ENCODE measurements at places on chromosomes 1 and 21.

GRCh38 chr1:183199304-183199703 lies 13.2 kb downstream of the LAMC2 start:
- DNase-seq, result no peak

GRCh38 chr1:32448773-32449456 lies 16.0 kb upstream of the ZBTB8B start:
- no peak for DNase-seq

DNA sequence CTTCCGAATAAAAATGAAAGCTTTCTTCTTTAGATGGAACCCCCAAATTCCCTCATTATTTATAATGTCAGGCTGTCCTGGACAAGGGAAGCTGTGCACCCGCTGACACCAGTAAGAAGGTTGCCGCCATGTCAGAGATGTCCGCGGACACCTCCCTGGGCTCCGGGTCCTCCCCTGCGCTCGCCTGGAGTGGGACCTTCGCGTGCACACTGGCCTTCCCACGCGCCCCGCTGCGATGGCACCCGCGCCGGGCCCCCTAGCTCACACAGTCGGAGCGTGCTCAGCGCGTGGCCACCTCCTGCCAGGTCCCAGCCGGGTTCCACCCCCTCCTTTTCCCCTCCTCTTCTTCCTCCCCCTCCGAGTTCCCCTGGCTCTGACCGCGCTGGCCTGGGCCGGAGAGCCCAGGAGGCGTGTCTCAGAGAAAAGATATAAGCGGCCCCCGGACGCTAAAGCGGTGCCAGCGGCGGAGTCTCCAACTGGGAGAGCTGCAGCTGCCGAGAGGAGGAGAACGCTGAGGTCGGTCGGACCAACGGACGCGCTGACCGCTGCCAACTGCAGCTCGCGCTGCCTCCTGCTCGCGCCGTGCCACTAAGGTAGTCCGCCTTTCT lies at the start of gene G0S2:
TSS of gene G0S2 (plus strand) at position 456 of the 608 bp plus-strand sequence. CDS start 273 bp downstream, outside the sequence.
- DNase-seq, result no peak

- DNase-seq, result no peak
Observed at GRCh38 chr1:228279011-228279721, 71.3 kb downstream of the OBSCN start.

DNA sequence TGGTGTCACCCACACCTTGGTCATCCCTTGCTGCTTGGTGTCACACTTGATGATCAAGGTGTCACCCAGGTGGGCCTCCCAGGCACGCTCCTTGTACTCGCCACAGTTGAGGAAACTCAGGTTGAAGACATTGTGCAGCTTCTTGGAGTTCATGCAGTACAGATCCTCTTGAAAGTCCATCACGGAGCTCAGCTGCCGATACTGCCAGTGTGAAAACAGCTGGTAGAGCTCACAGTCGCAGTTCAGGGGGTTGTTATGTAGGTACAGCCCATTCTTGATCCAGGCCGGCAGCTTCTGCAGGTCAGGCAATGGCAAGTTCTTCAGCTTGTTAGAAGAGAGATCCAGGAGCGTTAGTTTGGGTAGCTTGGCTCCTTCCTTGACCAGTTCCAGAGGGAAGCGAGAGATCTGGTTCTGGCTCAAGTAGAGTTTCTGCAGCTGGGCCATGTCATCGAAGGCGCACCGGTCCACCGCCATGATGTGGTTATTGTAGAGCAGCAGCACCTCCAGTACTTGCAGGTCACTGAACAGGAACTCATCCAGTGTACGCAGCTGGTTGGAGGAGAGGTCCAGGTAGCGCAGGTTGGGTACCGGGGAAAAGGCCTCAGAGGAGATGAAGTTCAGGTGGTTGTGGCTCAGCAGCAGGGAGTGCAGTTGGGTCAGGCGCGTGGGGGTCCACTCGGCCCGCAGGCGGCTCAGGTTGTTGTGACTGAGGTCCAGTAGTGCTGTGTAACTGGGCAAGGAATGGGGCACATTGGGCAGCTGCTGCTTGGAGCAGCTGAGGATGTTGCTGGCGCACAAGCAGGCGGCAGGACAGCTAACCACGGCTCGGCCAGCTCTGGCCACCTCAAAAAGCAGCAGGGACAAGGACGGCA lies 1.3 kb downstream of the AMIGO1 start:
- DNase-seq, result no peak

DNA sequence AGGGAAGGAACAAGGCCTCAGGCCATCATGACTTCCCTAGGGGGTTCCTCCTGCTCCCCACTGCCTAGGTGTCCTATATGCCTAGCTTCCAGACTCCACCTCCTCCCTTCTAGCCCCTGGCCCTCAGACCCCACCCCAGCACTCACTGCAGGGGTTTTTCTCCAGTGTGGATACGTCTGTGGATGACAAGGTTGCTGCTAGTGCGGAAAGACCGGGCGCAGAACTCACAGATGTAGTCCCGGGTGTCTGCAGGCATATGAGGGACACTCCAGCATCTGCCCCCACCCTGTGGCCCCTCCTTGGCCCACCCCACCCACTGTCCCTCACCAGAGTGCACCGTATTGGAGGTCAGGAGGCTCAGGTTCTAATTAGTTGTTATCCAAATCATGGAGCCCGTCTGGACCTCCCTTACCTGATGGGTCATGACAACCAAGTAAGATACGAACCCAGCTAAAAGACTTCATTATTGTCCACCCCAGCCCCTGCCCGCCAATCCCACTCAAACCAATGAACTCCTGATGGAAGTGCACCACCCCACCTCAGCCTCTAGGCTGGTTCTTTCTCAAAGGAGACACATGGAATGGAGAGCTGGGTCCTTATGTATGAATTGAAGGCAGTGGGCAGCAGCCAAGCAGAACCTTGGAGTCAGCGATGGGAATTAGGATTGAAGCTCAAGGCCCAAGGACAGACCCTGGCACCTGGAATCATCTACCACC lies 8.2 kb downstream of the ZNF692 start:
- no peak for DNase-seq

DNA sequence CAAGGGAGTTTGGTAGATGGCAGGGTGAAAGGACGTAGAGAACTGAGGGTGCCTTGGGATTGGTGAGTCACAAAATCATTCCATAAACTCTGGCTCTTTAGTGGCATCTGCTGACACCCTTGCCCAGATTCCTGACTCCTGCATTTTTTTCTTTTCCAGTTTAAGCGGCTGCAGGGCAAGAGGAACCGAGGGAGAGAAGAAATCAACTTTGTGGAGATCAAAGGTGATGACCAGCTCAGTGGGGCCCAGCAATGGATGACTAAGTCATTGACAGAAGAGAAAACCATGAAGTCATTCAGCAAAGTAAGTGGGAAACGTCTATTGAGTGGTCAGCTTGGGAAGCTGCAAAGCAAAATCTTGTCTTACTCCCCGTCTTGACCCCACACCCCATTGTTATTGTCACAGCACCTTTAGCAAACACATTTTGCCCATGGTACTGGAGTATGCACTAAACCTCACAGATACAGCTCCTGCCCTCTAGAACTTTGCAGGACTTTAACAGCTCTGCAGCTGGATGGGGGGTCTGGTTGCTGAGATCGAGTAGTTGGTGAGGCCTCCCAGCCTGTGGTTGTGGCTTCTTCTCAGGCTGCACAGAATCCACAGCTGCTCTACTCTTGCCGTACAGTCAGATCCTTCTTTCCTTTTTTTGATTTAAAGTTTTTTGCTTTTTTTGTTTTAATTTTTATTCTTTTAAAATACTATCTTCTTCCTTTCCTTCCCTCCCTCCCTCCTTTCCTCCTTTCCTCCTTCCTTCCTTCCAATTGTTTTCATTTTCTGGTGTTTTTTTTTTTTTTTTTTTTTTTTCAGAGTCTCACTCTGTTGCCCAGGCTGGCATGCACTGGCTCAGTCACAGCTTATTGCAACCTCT lies 21.9 kb downstream of the SH2D2A start:
- DNase-seq, result no peak

DNA sequence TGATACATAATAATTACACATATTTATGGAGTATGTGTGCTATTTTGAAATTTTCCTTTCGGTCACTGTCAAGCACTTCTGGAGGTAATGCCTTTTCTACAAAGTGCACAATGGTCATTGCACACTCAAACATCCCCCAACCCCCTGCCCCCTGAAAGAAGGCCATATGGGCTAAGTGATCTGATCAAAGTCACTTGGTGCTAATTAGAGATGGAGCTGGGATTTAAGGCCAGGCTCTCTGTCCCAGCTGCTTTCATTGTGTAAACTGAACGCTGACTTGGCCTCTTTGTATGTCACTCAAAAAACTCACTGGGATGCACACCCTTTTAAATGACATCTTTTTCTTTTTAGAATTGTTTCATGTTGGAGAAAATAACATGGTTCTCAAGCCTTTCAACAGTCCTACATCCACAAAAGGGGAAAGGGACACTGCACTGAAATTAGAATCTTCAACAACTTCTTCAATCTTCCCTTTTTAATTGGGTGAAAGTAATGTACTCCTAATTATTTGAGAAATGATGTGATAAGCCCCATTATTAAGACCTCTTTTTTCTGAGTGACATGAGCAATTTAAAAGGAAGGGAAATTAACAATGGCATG lies 149.2 kb downstream of the ST6GALNAC5 start:
- peak; percentile 67 for DNase-seq

- peak; percentile 88 for DNase-seq
Observed at GRCh38 chr21:46394595-46395104, 64.0 kb upstream of the DIP2A start.

GRCh38 chr1:210328032-210328745 lies 513 bp upstream of the HHAT start:
- peak; percentile 62 for DNase-seq

GRCh38 chr1:58345215-58346035 lies 201.1 kb downstream of the OMA1 start:
- no peak for DNase-seq

GRCh38 chr1:47712596-47713299 lies 274.9 kb downstream of the FOXD2 start:
- DNase-seq, result no peak

DNA sequence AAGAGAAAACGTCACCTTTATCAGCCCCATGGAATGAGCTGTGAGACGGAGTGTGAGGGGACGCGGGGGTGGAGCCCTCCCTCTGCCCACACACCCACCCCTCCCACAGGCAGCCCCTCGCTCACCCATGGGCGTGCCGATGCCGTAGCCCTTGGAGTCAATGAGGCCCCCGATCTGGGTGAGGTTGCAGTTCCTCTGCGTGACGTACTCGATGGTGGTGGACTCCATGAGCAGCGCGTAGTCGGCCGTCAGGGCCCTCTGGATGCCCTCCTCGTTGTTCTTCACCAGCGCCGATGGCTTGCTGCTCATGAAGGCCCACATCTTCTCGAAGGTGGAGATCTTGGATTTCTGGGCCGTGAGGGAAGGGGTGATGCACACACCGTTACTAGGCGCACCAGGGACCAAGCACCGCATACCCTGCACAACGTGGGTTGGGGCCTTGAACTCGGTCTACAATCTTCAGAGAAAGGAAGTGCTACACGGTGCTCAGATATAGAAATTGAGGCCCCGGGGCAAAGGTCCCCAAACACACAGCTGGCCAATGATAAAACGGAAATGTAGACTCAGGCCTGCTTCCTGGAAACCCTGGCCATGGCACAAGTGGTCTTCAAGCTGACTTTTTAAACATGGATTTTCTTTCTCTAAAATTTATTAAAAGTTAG lies 228.2 kb downstream of the GRIK3 start:
- no peak for DNase-seq

DNA sequence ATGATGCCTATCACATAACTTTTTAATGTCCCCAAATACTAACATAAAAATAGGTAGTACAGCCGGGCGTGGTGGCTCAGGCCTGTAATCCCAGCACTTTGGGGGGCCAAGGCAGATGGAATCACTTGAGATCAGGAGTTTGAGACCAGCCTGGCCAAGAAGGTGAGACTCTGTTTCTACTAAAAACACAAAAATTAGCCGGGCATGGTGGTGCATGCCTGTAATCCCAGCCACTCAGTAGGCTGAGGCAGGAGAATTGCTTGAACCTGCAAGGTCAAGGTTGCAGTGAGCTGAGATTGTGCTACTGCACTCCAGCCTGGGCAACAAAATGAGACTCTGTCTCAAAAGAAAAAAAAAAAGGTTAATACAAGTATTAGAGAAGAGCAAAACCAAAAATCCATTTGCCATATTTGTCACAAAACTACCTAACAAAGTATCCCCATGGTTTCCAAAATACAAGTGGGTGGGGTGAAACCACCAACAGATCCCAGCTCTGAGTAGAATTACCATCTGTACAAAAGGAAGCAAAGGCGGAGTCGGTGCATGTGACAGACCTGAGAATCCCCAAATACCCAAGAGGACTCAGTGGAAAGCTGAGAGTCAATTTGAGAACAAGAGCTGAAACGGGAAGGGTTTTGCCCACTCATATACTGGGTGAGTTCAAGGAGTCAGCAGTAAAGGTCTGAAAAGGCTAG lies 113.2 kb downstream of the TOMM20 start:
- DNase-seq, result peak; percentile 69

DNA sequence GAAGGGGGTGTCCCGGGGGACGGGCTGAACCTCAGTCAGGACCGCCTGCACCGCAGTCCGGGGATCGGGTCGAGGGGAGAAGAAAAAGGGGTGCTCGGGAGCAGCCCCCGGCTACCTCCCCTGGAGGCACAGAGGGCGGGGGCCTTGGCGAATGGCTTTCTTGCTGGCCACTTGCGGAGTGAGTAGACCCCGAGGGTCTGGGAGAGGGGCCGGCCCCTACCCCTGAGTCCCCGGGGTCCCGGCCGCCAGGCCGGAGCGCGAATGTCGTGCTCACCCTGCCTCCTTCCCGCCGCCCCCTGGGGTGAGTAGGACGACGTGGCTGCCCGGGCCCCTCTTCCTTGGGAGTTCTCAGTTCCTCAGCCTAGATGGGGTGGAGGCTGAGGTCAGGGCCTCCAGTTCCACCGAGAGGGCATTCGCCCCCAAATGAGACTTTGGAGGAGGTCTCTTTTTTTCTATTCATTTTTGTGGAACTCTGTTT lies 113.0 kb downstream of the OSBPL9 start:
- no peak for DNase-seq

- DNase-seq, result peak; percentile 99
Observed at GRCh38 chr1:36968730-36969129, 65.6 kb downstream of the GRIK3 start.

DNA sequence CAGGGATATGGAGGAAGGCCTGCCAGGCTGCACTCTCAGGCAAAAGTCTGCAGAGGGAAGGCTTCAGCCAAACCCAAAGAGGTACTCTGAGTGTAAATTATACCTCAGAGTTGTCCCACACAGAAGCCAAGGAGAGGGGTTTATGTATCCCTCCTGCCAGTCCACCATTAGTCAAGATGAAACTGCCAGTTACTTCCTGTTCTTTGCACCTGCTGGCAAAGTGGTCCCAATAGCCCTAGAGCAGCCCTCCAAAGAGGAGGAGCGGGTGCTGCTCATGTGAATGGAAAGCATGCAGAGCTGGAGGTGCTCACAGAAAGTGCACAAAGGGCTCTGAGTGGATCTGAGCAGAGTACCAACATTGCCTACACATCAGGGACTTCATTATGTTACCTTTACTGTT lies 37.1 kb upstream of the MCOLN3 start:
- no peak for DNase-seq
